Stimulated activated CD8-positive, alpha-beta memory T cell treated with anti-CD3 and anti-CD28 coated beads, Interleukin-7, amount 100 ng/mL, for 4 hours (primary cell): ENCODE measurements at places on chromosomes 11 and 22.

- DNase-seq: no peak
Observed at GRCh38 chr11:113885897-113886296, 10.5 kb upstream of the USP28 start.

DNA sequence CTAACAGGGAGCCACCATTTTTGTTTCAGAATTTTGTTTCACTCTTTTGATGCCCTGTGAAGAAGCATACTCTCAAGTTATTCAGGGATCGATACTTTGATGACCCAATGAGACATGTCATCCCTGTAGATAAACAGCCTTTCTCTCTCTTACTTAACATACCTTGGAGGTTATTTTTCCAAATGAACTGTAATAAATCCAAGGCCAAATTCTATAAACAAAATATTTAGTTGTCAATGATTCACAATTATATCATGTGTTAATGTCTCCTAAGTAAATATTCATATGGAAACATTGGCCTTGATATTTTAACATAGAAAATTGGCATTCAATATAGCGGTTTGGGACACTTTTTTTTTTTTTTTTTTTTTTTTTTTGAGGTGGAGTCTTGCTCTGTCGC is 97.5 kb downstream of the LUZP2 start:
- no peak for DNase-seq

DNA sequence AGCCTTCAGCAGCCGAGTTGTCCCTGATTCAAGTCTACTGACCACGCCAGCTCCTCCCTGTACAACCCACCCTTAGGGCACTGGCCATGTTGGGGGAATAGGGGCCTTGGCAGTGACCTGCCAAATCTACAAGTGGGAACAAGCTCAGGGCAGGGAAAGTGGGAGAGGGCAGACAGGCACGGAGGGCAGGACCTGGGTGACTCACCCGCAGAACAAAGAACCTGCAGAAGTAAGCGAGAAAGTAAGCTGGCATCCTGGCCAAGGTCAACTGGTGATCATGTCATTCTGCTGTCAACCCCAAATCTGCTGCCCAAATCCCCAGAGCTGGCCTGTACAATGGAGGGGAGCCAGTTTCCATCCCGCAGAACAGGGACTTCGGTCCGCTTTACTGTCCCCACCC is 7.9 kb upstream of the SCGB1A1 start:
- DNase-seq: no peak

DNA sequence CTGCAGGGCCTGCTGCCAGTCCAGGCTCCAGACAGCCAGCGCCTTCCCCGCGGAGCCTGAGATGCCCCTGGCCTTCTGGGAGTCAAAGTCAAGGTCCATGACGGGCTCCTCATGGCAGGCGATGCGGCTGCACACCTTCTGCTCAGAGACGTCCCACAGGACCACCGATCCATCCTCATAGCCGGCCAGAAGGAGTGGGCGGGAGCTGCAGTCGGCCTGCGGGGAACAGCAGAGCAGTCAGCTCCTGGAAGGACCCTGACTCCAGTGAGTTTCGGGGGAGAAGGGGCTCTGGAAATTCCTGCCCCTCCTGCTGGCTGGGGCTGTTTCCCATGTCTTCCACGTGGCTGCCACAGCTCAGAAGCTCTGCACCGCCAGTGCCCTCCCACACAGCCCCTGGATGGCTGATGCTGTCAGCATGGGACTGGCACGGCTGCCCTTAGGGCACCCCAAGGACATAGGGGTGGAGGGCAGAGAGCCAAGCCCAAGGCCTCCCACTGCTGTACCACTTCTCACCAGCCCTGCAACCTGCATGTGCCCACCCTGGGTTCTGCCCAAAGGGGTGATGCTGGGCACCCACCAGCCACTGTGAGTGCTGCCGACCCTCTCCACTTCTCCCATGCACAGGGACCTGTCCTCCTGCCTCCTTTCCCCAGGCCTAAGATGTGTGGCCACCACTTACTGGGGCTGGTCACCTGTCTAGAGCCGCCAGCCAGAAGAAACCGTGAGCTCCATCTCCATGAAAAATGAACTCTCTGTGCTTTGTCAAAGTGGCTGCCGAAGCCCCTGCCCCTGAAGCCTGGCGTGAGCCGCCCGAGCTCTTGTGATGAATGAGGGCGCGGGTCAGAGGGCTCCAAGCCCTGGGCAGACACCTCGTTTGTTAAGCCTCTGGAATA is 41.7 kb downstream of the TBX1 start:
- no peak for DNase-seq

DNA sequence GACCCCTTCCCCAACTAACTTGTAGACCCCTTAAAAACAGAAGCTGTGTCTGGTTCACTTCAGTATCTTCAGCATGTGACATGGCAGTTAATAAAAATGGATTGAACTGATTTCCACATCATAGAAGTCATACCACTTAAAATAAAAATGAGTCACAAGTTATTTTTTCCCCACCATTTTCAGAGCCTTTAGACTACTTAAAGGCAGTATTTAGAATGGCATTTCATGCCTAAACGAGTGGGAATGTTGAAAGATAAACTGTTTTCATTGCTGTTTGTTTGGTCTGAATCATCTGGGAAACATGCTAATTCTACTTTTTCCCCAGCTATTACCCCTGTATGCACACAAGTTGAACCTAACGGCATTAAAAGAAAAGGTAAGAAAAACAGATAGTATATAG is 324.0 kb downstream of the RAB38 start:
- DNase-seq: no peak
